ENCODE measurements at places on chromosomes 5 and 9.

GRCh38 chr5:98982880-98983279 is 54.1 kb upstream of the CHD1 start:
- no peak for DNase-seq

GRCh38 chr5:41510176-41510831 is at the start of gene PLCXD3:
Gene PLCXD3, minus strand, starts transcription at chr5:41510601. Its CDS starts 75 bp downstream, at chr5:41510526.
- DNase-seq = peak; percentile 6

- no peak for DNase-seq
These were observed 46.6 kb upstream of the IRX4 start for GRCh38 chr5:1929108-1929991.

DNA sequence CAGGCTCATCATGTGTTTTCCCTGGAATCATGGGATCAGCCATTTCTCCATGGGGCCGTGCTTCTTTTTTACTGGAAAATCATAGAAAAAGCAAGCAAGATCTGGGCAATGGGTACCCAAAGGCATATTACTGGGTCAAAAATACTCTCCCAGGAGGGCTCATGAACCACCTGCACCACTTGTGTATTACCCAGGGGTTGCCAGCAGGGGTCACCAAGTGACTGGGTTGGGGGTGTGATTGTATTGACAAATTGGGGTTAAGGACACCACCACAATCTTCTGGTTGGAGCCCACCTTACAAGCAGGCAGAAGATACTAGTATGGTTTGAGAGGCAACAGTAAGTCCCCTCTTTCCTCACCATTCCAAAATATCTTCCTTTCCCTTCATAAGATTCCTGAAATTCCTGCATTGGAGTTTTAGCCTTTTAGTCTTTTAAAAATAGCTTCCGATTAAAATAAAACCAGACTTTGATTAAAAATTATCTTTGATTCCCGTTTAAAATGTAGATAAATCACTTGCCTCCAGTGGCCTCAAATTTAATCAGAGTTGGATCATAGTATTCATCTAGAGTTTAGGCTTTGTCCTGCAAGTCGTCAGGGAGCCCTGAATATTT is 603.3 kb downstream of the KIF4B start:
- peak; percentile 22 for DNase-seq

GRCh38 chr5:83124593-83124992 is 47.2 kb downstream of the XRCC4 start:
- no peak for DNase-seq

DNA sequence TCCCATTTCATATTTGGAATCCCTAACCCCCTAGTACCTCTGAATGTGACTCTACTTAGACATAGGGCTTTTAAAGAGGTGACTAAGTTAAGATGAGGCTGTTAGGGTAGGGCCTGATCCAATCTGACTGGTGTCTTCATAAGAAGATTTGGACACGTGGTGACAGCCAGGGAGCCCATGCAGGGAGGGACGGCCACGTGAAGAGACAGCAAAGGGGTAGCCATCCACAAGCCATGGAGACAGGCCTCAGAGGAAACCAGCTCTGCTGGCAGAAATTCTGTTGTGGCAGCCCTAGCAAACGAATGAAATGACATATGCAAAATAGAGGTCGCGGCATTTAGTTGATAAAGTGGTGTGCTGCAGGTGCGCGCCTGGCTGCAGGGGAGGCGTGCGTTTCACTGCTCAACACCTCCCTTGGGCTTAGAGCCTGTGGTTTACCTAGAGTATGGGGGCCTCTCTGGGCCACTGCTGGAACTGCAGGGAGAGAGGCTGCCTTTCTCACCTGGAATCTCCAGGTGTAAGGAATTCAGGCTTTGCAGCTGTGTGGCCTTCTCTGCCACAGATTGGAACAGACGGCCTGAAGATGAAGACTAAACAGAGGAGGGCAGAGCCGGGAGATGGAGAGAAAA is 7.1 kb upstream of the AFAP1L1 start:
- no peak for DNase-seq

DNA sequence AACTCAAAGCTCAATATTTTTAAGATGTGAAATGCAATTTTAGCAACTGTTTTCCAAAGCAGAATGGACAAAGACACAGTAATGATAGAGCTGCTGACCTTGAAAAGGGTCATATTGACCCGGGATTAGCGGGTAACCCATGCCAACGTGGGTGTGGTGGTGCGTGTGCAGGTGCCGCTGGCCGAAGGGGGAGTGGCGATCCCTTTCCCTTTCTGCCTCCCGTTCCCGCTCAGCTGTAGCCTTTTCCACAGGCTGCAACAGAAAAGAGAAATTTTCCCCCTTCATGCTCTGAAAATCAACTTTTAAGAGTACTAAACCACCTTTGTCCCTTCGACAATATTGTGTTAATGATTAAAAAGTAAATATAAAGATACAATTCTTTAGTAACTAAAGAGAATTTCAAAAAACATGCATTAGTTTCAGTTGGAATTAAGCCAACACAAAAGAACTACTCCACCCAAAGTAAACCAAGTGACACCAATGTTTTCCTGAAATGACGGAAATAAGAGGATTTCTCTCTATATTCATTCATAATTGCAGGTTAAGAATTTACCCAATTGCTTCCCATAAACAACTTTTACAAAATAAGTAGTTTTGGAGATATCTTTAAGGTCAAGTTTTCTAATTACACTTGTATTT is 105.2 kb downstream of the ZNF608 start:
- no peak for DNase-seq

GRCh38 chr9:83346655-83347420 is 191.4 kb downstream of the FRMD3 start:
- DNase-seq = no peak

- no peak for DNase-seq
These were observed 446.6 kb downstream of the ARHGEF28 start for GRCh38 chr5:74072646-74073045.

DNA sequence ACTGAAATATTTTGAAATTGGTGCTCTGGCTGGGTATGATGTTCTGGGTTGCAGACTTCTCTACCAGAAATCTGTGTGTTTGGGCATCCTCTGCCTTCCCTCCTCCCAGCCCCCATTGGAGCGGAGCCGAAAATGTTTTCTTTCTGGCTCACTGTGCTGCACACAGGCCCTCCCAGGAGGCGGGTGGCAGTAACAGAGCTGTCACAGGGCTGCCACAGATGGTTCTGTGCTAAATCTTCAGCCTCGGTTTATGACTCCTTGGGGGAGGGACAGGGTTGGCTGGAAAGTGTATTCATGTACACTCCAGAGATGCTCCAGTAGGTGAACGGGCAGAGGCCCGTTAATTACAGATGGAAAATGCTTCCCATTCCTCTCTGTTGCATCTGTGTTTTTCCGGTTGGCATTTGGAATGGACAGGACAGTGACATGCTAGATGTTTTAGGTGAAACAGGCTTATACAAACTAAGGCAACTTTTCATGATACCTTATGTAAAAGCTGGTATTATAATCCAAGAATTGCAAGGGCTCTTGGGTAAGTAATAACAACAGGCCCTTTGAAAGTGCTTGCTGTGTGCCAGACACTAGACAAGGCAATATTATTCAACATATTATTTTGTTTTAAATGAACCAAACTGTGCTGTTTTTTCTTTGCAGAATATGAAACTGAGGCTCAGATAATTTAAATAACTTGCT is 180.2 kb downstream of the ADCY2 start:
- DNase-seq = peak; percentile 63
